Ammon's horn (tissue), 1 donor: ENCODE measurements at places on chromosomes 7 and 10.

GRCh38 chr7:43117095-43117494 is 4.6 kb downstream of the HECW1 start:
- DNase-seq: peak; percentile 24

DNA sequence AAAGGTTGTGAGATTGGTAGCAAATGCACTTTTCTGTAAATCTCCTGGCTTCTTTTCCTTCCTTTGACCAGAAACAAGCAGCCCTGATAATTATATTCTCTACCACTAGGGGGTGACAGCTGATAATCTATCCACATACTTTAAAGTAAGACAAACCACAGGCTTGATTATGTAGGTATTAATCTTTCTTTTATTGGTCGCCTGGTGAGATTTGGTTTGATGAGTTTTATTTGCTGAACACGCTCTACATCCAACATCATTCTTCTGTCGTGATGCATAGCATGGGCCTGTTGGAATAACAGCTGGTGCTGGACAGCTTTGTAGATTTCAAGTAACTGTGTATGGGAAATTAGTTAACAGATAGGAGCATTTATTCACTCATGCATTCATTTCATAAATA is 63.5 kb downstream of the ZNF365 start:
- peak; percentile 70 for DNase-seq

DNA sequence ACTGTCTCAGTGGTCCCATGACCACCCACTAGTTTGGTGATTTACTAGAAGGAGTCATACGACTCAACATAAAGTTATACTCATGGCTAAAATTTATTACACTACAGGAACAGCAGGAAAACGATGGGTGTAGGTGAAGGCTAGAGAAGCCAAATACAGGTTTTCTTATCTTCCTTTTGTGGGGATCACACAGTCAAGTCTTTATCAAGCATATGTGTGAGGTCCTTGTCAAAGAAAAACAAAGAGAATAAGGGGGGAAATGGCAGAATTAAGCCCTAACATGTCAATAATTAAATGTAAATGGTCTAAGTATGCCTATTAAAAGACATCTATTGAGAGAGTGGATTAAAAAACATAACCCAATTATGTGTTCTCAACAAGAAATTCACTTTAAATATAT is 47.8 kb upstream of the UBN2 start:
- DNase-seq: no peak

DNA sequence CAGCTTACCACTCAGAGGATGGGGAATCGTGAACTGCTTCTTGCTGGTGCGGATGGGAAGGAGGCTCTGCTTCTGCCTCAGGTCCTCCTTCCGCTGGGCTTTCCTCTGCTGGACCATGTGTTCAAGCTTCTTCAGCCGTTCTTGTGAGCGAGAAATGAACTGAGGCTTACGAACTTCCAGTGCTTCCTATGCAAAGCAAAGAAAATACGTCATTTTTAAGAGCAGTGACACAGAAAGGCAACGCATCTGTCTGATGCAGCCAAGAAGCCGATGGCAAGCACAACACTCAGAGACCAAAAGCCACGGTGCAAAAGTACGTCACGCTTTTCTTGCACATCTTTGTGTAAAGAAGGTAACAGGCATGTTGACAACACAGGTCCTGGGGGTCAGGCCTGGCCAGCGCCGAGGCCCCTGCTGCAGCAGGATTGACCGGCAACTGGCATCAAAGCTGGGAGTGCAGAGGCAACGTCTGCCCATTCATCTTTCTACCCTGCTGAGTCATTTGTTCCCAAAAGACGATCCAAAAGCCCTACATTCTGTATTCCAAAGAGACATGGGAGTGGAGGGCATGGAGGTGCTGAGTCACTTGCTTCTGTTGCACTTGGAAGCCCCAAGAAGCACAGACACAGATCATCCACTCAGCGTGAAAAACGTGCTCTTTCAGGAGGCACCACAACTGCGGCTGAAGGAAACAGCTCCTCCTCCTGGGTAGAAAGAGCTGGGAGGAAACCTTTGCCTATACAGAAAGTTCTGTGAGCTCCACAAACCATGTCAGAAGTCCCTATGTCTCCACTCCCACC is 71.0 kb upstream of the ADAM12 start:
- DNase-seq: no peak

- DNase-seq: no peak
Observed at GRCh38 chr7:74214816-74215630, 5.2 kb downstream of the LAT2 start.

DNA sequence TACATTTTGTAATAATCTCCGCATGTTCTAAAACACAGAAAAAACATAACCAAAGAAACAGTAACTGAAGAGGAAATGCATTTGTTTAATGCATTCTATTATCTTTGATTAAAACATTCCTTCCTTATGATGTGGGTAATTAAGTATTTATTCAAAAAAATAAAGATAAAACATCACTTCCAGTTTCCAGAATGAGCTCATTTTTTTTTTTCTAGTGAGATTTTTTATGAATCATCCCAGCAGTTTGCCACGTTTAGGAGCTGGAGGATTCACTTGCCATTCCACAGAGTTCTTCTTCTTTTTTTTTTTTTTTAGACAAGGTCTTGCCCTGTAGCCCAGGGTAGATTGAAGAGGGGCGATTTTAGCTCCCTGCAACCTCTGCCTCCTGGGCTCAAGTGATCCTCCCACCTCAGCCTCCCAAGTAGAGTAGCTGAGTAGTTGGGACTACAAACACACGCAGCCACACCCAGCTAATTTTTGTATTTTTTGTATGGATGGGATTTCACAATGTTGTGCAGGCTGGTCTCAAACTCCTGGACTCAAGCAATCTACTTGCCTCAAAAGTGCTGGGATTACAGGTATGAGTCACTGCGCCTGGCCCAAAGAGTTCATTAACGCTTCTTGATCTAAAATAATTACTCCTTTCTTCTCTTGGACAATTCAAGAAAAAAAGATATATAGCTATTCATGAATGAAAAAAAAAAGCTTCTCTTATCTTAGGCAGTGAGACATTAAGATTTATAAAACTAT is 177.3 kb downstream of the DKK1 start:
- DNase-seq: no peak
